ENCODE measurements at places on chromosomes 12 and 14. TPM values are rescaled to one million over a fixed set of nuclear protein-coding genes. Genes with fewer than 3 reads are reported as not detected.

The PCED1B gene
- 2.1 TPM for total RNA-seq

The GPR137C gene
- 0.43 TPM for total RNA-seq

The REP15 gene
- 2.0 TPM for total RNA-seq

The CD9 gene
- 284 TPM for total RNA-seq

The PTCSC3 gene
- not detected for total RNA-seq

The MGP gene
- 1.0 TPM for total RNA-seq

The SERPINA3 gene
- under 0.01 TPM for total RNA-seq

The TOMM20L gene
- not detected for total RNA-seq

The ZNF385A gene
- 1.1 TPM for total RNA-seq

The GPR84 gene
- total RNA-seq: not detected

The FGF23 gene
- not detected for total RNA-seq

The LHX5 gene
- not detected for total RNA-seq

The RPS6KL1 gene
- total RNA-seq: 1.4 TPM

The PTGER2 gene
- 9.7 TPM for total RNA-seq

The CD163 gene
- total RNA-seq: not detected

Data from placental pericyte (primary cell).